ENCODE measurements at places on chromosomes 13 and 19.

DNA sequence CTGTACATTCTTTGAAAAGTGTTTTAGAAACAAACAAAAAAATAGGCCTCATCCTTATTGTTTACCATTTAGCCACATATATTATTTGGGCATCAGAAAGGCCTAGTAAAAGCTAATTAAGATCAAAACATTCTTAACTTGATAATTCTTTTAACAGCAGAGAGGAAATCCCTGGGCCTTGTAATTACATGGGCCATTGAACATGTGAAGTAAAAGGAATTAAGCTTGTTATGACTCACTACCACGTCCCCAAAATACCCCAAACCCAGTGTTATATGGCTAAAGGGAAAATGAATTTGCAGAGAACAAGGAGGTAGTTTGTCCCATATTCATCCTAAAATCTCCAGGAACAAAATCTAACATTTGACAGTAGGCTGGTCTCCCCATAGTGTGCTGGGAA, 439.8 kb downstream of the ITGBL1 start:
- DNase-seq, result no peak

DNA sequence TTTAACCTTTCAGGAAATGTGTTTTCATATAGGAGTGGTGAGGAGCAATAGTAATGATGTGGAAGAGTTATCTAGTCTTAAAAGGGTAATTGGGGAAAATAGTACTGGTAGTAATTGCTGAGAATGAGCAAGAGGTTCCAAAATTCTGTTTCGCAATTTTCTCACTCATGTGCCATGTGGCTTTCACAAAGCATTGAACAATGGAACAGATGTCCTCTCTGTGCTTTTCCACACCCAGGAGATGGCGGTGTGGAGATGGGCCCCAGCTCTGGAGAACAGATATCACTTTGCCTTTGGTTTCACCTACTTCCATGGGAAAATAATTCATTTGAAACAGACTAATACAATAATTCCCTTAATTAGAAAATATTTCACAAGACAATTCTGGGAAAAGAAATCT, 170.0 kb upstream of the SLC10A2 start:
- DNase-seq, result no peak

DNA sequence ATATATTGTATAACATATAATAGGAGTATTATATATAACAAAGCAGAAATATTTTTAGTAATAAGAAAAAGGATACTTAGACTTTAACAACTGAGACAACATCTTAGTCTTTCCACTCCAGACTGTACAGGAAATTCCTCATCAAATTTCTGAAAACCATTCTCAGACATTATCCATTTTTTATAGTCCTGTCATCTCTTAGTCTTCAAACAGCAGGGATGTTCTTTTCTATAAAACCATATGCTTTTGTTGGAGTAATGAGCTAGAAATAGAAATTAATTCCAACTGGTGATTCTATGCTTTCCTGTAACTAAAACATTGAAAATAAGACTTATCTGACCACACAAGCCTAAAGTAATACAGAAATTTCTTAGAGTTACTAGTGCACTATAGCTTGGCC, 82.2 kb upstream of the CSNK1A1L start:
- DNase-seq, result no peak

GRCh38 chr13:52851137-52851962, 2.9 kb upstream of the PCDH8 start:
- no peak for DNase-seq

GRCh38 chr13:98927951-98928927, 49.6 kb downstream of the DOCK9 start:
- DNase-seq, result no peak

- DNase-seq, result no peak
These were observed 489.1 kb downstream of the DIAPH3 start for GRCh38 chr13:59674616-59675015.

DNA sequence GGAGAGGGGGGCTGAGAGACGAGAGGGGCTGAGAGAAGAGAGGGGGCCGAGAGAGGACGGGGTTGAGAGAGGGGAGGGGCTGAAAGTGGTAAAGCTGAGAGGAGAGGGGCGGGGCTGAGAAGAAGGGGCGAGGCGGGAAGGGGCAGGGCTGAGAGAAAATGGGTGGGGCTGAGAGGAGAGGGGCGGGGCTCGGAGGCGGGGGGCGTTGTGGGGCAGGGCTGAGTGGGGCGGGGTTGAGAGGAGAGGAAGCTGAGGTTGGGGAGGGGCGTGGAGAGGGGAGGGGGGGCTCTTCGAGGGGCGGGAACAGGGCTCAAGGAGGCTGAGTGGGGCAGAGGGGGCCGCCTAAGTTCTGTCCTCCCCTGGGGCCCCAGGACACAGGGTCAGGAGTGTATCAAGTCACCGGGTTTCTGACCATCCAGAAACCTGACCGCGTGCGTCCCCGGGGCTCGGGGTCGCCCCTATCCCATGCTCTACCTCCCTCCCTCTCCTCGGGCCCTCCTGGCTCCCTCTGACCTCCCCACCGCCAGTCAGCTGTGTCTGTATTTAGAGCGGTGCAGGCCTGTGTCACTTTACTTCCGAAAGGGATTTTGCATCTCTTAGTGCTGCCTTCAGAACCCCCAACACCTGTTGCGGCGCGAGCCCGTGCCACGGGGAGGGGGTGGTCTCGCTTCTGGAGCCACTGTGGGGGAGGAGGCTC, 38.6 kb upstream of the SEMA6B start:
- peak; percentile 19 for DNase-seq

DNA sequence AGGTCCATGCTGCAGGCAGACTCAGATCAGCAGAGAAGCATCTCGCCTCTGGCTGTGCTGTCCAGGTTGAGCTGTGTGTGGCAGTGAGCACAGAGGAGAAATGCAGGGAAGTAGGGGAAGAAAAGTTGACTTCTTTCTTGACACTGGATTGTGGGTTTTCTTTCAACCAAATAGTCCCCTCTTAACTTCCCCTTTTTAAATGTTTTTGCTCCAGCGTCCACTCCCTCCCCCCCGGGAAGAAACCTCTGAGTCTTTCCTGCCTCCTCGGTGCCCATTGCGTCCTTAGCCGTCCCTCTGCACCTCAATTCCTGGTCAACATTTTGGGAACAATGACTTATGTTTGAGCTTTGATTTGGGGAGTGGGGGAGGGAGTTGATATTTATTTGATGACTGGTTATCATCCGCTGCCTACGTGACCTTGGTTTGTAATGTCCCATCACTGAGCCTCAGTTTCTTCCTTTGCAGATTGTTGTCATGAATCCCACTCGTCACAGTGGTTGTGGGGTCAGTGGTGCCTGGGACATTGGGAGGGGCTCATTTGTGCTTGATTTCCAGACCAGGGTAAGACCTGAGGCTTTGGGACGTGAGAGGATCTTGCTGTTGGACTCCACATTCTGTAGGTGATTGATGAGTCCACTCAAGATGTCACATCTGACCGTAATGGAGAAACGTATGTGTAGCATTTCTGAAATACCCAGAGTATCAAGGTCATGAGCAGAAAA, at the start of gene LILRB2:
LILRB2 (minus strand) TSS at position 104 of the 722 bp plus-strand sequence. CDS start 614 bp downstream, outside the sequence.
- DNase-seq, result no peak

- DNase-seq, result no peak
These were observed 1187.7 kb upstream of the PCDH9 start for GRCh38 chr13:68417801-68418200.

GRCh38 chr19:38665950-38666662, 18.7 kb downstream of the ACTN4 start:
- no peak for DNase-seq

GRCh38 chr13:52760077-52760476, 20.5 kb upstream of the CNMD start:
- no peak for DNase-seq

DNA sequence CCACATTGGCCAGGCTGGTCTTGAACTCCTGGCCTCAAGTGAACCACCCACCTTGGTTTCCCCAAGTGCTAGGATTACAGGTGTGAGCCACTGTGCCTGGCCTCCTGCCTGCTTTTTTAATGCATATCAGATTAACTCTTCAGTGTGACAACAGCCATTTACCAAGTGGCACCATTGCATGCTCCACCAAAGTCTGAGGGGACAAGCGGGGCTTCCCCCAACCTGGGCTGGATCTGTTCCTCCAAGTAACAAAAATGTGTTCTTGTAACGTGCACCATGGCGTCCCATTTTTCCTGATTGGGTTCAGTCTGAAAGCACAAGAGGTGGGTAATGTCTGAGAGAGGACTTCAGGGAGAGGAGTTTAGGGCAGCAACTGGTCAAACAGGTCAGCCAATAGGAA, 77.8 kb downstream of the TEX29 start:
- no peak for DNase-seq

Data from hematopoietic multipotent progenitor cell treated with erythropoietin and hydrocortisone succinate and interleukin-3 and kit ligand, for 15 days (in vitro differentiated cells).